GOT3 (cell line): ENCODE measurements at places on chromosomes 3 and 15.

DNA sequence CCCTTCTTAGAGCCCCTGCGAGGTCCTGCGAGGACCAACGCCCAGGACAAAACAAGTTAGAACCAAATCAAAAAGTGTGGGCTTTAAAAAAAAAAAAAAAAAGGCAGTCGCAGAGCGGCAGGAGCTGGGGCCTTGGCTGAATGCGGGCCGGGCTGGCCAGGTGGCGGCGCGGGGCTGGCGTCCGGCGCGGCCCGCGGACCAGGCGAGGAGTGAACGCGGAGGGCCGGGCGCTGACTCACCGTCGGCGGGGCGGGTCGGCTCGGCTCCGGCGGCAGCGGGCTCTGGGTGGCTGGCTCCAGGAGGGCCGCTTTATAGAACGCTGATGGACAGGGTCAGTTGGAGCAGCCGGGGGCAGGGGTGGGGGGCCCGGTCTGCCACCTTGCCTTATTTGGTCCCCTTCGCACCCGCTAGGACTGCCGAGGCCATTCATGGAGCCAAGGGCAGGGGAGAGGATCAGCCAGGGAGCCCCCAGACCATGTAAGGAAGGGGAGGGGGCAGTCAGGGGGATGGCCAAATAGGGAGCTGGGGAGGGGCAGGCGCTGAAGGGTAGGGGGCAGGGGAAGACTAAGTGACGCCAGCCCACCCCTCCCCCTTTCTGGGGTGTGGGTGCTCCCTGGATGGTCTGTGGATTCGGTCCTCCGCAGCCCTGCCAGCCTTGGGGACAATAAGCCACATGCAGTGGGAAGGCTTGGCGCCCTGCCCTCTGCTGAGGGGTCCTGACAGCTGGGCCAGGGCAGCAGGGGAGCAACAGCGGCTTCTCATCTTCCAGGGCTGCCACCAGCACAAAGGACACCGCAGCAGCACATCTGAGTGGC lies at the start of gene ACTC1:
Gene ACTC1 (minus strand): TSS at position 283 of the 815 bp plus-strand sequence. CDS start 741 bp downstream, outside the sequence.
- no peak for DNase-seq

DNA sequence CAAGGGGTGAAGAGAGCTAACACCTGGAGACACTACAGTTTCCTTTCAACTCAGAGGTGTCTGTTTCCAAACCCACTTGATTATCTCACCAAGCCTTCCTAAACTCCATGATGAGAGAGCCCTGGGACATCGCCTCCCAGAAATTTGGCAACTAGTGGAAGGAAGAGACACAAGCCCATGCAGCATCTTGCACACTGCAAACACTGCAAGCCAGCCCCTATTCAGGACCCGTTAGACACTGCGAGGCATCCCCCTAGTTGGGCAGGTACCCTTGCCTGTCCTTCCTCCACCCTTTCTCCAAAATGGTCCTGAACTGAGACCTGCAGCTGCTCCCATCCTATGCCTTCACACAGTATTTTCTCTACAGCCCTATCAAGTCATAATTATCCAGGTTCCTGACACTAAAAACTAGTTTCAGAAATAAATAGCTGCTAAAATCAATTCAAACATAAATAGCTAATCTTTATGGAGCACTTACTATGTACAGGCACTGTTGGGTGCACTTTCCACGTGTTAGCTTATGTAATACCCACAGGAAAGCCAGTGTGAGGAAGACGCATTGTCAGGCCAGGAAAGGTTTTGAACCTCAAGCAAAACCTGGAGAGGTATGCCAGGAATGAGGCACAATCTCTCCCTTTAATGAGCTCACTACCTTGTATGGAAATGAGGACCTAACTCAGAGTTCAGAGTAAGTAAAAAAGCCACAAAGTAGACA lies 2.8 kb downstream of the MAGI1 start:
- no peak for DNase-seq

DNA sequence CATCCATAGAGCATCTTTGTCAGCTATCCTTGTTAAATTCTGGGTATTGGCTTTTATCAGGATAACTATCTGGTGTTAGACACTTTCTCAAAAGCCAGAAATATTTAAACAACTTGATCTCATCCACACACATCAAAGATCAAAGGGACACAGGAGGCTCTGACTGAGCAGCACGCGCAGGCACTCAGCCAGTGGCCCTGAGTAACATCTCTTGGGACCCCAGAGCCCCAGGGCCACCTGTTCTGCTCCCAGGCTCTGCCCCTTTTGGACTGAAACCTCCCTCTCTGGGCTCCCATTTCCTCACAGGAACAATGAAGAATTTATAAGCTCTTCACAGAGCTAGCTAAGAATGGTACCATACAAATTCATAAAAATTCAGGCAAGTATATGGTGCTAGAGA lies 16.1 kb downstream of the ATP10A start:
- DNase-seq, result no peak

GRCh38 chr3:131174752-131175151 lies 148.1 kb downstream of the NEK11 start:
- no peak for DNase-seq

GRCh38 chr15:47516972-47517371 lies 200.3 kb upstream of the SEMA6D start:
- no peak for DNase-seq

- no peak for DNase-seq
Measured at GRCh38 chr3:127036209-127037020, 53.5 kb downstream of the PLXNA1 start.

- no peak for DNase-seq
Measured at GRCh38 chr3:118729546-118729945, 305.1 kb downstream of the IGSF11 start.

DNA sequence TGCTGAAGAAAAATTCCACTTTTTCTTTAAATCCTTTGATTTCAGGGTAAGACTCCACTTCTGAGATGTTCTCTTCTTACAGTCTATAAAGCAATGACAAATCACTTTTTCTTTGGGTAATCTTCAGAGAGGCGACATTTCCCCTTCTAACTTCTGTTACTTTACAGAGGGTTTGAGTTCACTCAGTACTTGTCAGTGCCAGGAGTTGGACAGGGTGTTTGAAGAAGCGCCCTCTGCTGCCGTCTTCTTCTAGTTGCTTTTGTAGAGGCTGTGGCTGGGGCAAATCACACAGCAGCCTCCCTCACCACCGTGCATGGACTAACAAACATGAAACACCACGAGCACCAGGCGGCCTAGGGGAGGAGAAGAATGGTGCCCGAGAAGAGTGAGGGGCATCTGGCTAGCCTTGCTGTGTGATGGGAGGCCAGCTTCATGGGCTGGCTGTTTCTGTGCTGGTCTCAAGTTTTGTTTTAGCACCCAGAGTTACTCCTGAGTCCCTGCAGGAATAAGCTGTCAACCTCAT lies at the start of gene CD80:
Gene CD80 (minus strand): TSS at position 174 of the 523 bp plus-strand sequence. CDS start 1,886 bp downstream, outside the sequence.
- no peak for DNase-seq

DNA sequence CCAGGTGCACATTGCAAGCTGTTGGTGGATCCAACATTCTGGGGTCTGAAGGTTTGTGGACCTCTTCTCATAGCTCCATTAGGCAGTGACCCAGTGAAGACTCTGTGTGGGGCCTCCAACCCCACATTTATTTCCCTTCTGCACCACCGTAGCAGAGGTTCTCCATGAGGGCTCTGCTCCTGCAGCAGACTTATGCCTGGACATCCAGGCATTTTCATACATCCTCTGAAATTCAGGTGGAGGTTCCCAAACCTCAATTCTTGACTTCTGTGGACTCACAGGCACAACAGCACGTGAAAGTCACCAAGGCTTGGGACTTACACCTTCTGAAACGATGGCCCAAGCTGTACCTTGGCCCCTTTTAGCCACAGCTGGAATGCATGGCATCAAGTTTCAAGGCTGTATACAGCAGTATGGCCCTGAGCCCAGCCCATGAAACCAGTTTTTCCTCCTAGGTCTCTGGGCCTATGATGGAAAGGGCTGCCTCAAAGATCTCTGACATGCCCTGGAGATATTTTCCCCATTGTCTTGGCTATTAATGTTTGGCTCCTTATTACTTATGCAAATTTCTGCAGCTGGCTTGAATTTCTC lies 30.2 kb downstream of the CLDN1 start:
- DNase-seq, result no peak

- no peak for DNase-seq
Measured at GRCh38 chr3:53816425-53816824, 29.8 kb downstream of the CHDH start.

- DNase-seq, result no peak
Measured at GRCh38 chr3:141020143-141020830, 30.9 kb upstream of the SPSB4 start.

DNA sequence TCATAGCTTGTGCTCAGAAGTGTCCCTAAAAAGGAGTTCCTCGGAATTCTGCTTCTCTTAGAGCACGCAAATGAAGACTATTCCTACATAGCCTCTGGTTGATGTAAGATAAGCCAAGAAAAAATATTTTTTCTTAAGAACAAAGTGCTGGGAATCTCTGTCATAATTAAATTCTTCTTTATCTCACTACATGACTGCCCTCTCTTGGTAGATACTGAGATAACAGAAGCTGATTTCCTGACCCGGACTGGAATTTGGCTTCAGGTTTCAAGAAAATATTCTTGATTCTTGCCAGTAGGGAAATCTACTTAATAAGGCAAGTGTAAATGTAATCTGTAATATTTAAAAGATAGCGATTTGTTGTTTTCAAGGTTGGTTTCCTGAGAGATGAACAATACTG lies 31.3 kb upstream of the SETMAR start:
- no peak for DNase-seq

GRCh38 chr3:103712320-103713008 lies 1277.6 kb downstream of the ZPLD1 start:
- DNase-seq, result no peak

DNA sequence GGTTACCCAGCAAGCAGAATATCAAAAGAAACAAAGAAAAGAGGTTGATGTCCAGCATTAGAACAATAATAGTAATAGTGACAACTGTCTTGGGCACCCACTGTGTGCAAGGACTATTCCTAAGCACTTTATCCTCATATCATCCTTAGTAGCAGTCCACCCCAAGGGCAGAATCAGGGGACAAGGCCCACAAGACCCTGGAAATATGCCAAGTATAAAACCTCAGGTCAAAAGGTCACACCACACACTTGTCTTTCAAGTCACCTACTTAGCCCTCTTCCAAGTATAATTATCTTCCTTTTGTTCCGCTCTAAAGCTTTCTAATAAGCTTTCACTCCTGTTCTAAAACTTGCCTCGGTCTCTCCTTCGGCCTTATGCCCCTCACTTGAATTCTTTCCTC lies 124.0 kb upstream of the STT3B start:
- DNase-seq, result no peak

- no peak for DNase-seq
Measured at GRCh38 chr3:136630915-136631314, 121.3 kb downstream of the STAG1 start.

- peak; percentile 21 for DNase-seq
Measured at GRCh38 chr3:72938471-72939265, 50.8 kb downstream of the GXYLT2 start.

DNA sequence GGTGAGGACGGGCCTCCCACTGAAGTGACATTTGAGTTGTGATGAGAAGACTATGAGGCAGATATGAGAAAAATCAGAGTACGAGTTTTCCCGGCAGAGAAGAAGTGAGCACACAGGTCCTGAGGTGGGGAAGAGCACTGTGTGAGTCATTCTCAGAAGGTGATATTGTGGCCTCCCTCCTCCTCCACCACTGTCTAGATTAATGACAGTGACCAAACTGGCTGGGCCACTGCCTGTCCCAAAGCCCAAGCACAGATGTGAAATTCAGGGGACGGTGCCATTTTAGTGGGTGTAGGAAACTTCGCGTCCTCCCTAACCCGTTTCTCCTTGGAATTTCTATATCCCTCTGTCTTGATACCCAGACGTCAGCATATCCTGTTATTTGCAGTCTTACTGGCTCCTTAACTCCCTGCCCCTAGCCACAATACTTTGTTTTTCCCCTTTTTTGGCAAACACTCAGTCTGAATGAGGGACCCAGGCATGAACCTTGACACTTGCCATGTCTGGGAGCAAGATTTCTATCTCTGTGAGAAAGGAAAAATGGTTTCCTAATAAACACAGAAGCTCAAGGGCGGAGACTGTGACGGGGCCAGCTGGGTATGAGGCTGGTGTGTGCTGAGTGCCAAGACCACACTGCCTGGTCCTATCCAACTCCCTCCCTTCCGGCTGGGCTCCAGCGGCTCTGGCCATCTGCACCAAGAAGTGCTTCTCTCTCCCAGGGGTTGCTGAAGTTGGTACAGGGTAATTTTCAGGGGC lies 15.2 kb downstream of the PRICKLE2 start:
- DNase-seq, result no peak

DNA sequence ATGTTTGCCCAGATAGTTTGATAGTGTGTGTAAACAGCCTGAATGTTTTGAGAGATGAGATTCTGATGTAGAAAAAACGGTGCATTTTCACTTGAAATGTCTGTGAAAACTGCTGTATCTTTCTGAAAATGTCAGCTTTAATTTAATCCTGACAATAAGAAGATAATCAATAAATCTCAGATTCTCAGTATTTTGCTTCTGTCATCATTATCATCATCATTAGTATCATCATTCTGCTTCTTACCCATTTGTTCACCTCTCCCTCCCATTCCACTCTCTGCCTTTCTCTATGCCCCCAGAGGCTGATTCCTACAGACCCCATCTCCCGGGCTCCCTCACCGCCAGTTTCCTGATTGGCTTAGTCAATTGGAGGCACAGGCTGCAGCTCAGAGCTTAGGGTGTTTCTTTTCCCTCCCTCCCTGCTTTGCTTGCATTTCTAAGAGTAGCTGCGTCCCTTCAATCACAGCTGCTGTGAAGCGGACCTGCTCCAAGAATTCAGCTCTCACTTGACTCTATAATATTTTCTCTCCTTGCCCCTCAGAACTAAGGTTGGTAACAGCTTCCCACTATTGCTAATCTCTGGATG lies 8.2 kb upstream of the SNTN start:
- DNase-seq, result no peak

DNA sequence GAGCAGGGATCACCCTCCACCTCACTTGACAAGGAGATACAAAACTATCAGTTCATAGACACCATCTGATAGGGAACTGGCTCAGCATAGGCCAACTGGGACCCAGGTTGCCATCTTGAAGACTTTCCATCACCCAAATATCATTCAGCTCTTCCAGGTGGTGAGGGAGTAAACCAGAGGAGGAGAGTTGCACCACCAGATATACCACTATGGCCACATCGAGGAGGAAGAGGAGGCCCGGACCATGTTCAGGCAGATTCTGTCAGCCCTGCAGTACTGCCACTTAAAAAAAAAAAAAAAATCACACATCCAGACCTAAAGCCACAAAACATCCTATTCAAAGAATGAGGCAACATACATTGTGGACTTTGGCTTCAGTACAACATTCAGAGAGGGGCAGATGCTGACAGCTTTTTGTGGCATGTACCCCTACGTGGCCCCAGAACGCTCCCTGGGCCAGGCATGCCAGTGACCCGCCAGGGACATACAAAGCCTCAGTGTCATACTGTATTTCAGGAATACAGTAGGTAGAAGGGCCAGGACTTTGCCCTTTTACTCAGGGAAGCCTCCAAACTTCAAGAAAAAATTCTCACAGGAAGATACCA lies 18.4 kb upstream of the EMC3 start:
- no peak for DNase-seq

GRCh38 chr15:50876989-50877360 lies 31.5 kb upstream of the AP4E1 start:
- DNase-seq, result peak; percentile 67
